ENCODE measurements at places on chromosomes 3 and 15.

DNA sequence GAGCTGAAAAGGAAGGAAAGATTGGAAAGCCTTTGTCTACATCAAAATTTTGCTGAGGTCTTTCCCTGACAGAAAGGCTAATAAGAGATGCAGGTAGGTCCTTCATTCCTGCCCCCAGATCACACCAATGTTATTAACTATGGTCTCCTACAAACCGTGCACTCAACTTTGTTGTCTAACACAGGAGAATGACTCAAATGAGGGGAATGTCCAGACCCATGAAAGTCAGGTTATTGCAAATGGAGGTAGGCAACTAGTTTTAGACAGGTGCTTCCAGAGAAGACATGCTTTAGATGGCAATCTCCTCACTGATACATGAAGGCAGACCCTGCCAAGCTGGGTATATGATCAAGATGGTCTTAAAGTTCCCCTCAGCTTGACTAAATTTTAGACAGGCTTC is 51.0 kb downstream of the NFKBIZ start:
- DNase-seq, result no peak

- peak; percentile 57 for DNase-seq
Measured at GRCh38 chr15:34582461-34583371, 735 bp downstream of the GOLGA8B start.

- no peak for DNase-seq
Measured at GRCh38 chr3:135034291-135034768, 239.3 kb downstream of the EPHB1 start.

DNA sequence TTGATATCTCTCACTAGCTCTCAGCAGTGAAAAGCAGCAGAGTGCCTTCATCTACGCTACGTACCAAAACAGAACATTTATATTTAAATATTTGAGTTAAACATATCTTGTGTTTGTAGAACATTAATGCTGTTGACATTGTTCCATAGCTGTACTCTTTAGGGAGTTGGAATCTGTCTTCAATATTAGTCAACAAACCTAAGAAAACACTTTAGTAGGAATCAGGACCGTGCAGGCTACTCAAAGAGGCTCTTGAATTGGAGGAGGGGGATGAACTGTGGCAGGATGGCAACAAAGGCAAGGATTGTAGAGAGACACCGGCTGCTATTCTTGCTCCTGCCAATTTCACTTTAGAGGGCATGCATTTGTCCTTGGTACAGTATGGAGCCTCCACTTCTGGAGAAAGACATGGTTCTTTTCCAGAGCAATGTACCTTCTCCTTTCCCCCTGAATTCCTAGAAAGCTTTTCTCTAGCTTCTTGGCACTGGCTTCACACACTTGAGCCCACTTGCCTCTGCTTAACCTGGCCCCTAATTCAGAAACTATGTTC is 265.9 kb downstream of the CD47 start:
- no peak for DNase-seq

DNA sequence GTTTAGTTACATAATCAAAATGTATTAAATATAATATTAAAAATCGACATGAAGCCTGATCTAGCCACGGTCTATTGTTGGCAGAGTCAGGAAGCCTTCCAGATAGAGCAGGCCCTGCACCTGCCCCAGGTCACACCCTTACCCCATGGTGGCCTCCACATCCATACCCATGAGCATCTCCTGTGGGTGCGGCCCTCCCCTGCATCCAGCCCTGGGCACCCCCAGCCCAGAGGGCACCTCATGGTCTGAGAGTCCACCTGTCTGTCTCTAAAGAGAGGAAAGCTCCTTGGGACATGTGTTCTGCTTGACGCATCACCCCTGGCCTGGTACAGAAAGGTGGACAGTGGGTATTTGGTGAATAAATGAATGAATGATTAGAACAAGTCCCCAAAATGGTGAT is 37.2 kb upstream of the CSPG4 start:
- DNase-seq, result no peak

DNA sequence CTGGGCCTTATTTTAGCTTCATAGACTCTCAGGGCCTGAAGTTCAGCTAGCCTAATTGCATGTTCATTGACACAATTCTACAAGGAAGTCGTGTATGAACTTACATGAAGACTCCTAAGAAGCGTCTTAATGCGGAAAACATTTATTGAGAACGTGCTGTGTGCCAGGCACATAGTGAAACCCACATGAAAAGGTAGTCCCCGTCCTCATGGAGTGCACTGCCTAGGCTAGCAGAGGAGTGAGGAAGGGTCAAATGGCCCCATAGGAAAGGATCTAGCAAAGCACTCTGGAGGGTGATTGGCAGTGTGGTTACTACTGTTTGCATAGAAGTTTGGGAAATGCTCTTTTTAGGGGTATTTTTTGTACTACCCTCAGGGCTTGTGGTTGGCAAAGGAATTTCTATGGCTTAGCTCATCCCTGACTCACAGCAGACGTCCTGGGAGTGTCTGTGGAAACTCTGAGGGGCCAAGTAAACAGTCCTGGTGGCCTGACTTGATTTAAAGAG is 854 bp upstream of the NPTN start:
- DNase-seq, result no peak

DNA sequence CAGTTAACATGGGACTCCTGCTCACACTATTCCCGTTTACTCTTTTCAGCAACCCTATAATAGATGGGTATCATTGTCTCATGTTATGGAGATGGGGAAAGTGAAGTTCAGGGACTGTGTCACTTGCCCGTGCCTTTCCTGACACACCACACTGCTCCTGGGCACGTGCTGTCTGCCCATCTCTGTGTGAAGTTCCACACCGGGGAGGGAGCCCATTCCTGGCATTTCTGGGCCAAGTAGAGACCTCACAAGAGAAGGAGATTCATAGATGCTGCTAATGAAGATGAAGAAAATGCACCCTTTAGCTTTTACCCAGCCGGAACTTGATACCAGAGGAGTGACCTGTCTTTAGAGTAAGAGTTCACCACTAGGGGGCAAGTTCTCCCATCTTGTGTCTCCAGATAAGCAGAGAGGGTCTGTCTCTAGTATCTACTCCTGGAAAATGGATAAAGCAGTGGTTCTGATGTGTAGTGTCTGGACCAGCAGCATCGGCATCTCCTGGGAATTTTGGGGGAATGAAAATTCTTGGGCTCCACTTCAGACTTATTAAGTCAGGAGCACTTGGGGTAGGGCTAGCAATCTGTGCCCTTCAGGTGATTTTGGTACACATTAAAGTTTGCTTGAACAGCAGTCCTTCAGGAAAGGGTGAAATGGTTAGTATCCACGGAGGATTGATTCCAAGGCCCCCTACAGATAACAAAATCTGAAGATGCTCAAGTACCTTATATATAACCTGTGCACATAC is 2.0 kb upstream of the TOPBP1 start:
- peak; percentile 64 for DNase-seq

- no peak for DNase-seq
Measured at GRCh38 chr3:122936335-122936734, 91.2 kb downstream of the SEMA5B start.

DNA sequence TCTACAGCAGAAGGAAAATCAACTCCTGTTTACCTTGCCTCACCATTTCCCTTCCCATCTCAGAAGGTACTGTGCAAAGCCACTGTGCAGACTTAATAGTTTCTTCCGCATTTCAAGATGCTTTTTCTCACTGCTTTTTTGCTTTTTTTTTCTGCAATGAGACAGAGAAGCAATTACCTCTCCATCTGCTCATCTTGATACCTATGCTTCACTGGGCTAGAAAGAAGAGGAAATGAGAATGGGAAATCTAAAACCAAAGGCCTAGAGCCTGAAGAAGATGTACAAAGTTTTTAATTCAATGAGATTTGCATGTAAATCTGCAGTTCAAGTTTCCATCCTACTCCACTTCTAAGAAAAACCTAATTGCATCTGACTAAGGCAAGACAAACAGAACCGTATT is 238.1 kb upstream of the SETMAR start:
- DNase-seq, result no peak

- DNase-seq, result no peak
Measured at GRCh38 chr3:60898321-60898720, 352.9 kb downstream of the FHIT start.

GRCh38 chr15:67019884-67020520 is 45.4 kb upstream of the SMAD3 start:
- no peak for DNase-seq

DNA sequence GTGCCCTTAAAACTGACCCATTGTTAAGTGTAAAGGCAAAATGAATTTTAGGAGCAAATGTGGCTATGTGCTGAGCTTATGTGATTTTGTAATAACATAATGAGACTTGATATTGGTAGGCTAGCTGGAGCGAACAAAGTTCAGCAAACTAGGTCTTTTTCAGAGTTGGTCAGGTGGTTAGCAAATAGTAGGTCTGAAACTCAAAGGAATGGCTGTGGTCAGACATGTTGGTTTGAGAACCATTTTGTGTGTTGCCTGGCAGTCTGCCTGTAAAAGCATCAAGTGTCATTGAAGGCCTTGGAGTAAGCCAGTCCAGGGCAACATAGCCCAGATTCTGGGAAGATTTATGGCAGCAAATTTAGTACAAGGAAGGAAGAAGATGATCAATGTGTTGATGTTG is 16.4 kb downstream of the FBXO22 start:
- DNase-seq, result no peak

DNA sequence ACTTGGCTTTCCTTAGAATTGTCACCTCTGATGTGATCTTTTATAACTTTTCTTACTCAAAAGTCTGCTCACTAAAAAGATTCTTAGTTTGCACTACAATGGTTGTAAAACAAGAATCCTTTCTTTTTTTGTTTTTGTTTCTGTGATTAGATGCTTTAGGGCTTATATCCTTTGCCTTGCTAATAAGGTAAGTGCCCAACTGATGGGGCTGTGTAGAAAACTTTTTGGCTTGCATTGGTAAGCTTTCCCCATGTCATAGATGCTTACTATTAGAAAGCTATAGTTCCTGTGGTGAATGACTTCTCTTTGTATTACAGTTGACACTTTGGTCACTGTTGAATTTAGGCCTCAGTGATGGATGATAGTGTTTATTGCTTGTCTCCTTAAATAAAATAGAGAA is 5.1 kb downstream of the ABHD5 start:
- DNase-seq, result no peak

GRCh38 chr3:7447197-7447769 is 586.4 kb downstream of the GRM7 start:
- DNase-seq, result no peak

- no peak for DNase-seq
Measured at GRCh38 chr15:19899021-19899824, 642.4 kb downstream of the GOLGA6L6 start.

DNA sequence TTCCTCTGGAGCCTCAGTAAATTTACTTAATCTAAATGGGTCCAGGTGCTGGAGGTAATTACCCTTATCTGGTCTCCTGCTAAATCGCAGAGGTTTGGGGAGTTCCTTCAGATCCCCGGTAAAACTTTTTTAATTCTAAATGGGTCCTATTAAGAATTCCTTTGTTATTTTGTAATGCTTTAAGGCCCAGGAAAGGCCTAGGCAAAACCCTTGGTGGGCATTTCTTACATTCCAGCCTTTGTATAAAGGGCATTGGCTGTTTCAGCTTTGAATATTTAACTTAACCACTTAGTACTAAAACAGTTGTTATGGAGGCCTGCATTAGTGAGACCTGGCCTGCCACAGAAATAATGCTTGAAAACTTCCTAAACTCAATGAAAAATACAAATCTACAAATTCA is 14.9 kb upstream of the ZNF662 start:
- no peak for DNase-seq

DNA sequence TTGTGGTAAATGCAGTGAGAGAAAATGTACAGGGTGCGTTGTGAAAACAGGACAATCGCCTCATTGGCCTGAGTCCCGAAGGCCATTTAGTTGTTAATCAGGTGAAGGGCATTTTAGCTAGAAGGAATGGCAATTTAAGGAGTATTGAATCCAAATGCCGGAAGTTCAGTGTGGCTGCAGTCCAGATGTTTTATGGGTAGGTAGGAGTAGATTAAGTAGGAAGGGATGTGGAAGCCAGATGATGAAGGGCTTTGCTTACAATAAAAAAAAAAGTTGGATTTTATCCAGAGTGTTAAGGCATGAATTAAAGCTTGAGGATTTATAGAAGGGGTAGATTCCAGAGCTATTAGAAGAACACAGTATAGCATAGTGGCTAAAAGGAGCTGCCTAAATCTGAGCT is 572.7 kb downstream of the NLGN1 start:
- DNase-seq, result no peak

- no peak for DNase-seq
Measured at GRCh38 chr3:39385456-39386090, 2.4 kb downstream of the SLC25A38 start.

GRCh38 chr3:17195192-17195611 is 310.4 kb downstream of the PLCL2 start:
- no peak for DNase-seq

DNA sequence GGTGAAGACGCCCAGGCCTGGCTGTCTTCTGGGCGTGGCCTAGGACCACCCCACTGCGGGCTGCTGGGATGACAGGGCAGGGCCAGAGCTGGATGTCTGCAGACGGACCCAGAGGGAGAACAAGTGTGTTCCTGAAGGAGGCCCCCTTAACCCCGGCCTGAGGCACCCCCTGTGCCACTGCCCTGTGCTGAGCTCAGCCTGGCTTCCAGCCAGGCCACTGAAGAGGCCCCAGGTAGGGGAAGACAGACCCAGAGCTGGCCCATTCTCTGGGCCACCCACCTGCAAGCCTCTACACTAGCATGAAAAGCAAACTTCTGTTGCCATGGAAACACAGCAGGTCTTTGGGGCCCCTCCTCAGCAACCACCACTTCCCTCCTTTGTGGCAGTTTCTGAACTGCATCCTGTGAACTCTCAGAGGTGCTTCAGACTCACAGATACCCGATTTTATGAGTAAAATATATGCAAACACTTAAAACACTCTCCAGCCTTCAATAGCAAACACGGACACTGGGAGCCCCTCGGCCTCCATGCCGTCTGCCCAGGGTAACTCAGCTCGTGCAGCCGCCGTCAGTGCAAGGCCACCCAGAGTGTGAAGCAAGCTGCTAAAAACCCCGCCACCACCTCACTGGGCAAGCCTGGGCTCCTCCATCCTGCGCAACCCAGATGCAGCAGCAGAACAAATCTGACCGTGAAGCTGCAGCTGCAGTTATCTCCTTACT is 42.5 kb downstream of the CMTM6 start:
- no peak for DNase-seq

- DNase-seq, result no peak
Measured at GRCh38 chr3:182730675-182731042, 62.6 kb upstream of the ATP11B start.

- no peak for DNase-seq
Measured at GRCh38 chr3:23894254-23895061, 22.3 kb downstream of the NKIRAS1 start.

- no peak for DNase-seq
Measured at GRCh38 chr15:52415628-52416027, 113.1 kb downstream of the MYO5A start.

GRCh38 chr3:18527691-18528090 is 102.6 kb upstream of the SATB1 start:
- no peak for DNase-seq

DNA sequence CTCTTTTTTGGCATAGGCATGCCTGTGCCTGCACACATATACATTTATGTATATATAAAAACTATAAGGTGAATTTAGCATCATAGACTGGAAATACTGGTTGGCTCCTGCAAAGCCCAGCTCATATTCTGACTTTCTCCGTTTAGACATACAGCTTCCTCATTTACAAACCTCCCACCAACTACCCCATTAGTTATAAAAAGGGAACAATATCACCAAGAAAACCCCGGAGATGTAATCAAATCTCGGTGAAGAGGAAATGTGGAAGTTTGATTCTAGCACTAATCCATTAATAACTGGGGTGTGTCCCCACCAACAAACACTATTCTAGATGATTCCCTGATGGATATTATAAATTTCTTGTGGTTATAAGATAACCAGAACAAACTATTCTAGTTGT is 517.7 kb upstream of the TBL1XR1 start:
- no peak for DNase-seq

GRCh38 chr15:56038015-56038414 is 44.6 kb upstream of the NEDD4 start:
- no peak for DNase-seq

Measured in 8988T (cell line).